ENCODE measurements at places on chromosomes 12 and 14.

GRCh38 chr12:91139286-91139685 lies 28.0 kb upstream of the LUM start:
- no peak for DNase-seq

DNA sequence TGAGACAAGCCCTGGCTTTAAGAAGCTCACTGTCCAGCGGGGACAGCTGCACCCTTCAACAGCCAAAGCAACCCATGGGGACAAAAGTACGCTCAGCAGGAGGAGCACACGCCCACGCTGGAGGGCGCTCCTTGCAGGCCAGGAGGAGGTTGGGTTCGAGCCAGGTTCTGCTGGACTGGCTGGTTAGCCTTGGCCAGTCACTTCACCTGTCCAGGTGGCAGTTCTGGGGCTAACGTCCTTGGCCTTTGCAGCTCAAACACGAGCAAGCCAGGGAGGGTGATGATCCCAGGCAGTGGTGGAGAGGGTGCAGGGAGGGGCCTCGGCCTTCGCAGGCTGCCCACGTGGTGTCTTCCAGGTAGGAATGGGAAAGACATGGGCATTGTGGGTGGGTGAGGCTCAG lies 13.1 kb downstream of the CHGA start:
- DNase-seq = no peak

GRCh38 chr14:61632807-61633206 lies 62.5 kb upstream of the HIF1A start:
- DNase-seq = no peak

DNA sequence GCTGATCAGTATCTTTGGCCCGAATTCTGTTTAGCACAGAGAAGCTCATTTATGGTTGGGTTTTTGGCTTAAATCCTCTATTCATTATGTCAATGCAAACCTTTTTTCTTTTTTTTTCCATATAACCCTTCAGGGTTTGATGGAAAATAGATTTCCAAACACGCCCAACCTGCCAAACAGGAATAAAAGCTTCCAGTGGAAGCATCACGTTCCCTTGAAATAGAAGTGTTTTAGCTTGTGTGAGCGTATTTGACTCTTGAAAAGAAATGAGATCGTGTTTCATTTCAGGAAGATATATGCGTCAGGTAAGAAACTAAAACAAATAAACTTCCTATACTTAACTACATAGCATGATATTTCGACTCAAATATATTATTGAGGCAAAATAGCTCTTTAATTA lies at the start of gene PIK3C2G:
Gene PIK3C2G, plus strand, starts transcription at position 246 of the 400 bp plus-strand sequence. CDS start 20,564 bp downstream, outside the sequence.
- DNase-seq = no peak

GRCh38 chr12:56437430-56438176 lies 11.6 kb downstream of the TIMELESS start:
- DNase-seq = no peak

GRCh38 chr12:128767518-128767917 lies 56.2 kb downstream of the SLC15A4 start:
- DNase-seq = no peak

GRCh38 chr12:6763380-6763779 lies 2.8 kb upstream of the PTMS start:
- DNase-seq = no peak

GRCh38 chr14:104932676-104933631 lies 8.3 kb downstream of the PLD4 start:
- no peak for DNase-seq

DNA sequence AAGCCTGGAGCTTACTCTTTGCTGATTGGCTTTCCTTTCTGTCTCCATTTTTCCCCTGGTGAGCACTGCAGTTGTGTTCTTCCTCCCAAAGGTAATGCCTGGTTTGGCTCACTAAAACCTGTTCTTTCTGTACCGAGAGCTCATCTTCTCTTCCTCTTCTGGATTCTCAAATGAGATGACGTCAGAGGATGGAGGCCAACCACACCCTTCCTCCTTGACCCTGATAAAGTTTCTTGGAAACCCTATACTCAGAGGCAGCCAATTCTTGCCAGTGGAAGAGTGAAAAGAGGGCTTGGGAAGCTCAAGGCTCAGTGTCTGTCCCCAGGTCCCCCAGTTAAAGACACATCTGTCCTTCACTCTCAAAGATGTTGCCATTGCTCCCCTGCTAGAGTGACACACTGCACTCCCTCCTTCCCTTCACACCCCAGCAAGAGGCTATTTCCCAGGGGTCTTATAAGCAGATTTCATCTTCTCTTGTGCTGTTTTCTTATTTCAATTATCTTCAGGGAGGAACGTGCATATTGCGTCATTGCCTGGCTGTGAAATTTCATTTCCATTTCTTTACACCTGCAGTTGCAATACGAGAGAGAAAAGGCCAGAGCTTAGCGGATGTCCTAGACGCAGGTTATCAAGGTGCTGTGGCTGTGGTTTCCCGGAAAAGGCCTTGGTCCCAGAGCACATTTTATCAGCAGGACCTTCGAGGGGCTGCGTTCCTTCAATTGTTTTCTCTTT lies 27.3 kb downstream of the NTF3 start:
- DNase-seq = no peak

- DNase-seq = no peak
Observed at GRCh38 chr14:50978888-50979287, 34.6 kb upstream of the PYGL start.

- no peak for DNase-seq
Observed at GRCh38 chr12:100675432-100675831, 101.9 kb downstream of the GAS2L3 start.

GRCh38 chr12:64633011-64633939 lies 23.0 kb downstream of the RASSF3 start:
- no peak for DNase-seq

GRCh38 chr12:114499338-114499737 lies 93.4 kb upstream of the TBX5 start:
- DNase-seq = no peak

DNA sequence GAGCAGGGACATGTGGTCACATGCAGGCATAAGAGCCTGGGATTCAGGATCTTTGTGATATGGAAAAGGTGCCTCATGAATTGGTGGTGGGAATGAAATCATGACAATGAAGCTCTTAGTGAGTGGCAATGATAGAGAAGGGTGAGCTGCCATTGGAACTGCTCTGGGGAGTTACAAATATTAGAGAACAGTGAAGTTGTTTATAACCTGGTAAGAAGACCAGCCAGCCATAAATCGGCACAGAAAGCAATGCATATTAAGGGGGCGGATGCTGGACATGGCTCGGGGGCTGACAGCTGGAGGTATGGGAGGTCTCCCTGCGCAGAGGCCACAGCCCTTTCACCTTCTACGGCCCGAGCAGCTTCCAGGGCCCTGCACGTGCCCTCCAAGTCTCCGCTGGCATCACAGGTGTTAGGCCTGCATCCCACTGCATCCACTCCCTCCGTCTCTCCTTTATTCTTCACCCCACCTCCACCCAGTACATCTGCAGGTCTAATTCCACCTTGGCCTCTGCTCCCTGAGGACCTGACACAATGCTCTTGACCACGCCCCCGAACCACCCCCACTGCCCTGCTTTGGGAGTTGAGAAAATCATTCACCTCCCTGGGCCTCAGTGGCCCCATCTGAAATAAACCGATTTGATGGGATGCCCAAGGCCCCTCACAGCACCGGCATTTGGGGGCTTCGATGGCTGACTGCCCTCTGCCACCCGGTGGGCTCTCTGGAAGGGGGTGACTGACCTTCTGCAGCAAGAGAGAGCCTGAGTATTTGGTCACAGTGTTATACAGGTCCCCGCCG lies 4.1 kb downstream of the CACNA2D4 start:
- no peak for DNase-seq

- no peak for DNase-seq
Observed at GRCh38 chr14:20512177-20512905, 7.0 kb downstream of the RNASE10 start.

DNA sequence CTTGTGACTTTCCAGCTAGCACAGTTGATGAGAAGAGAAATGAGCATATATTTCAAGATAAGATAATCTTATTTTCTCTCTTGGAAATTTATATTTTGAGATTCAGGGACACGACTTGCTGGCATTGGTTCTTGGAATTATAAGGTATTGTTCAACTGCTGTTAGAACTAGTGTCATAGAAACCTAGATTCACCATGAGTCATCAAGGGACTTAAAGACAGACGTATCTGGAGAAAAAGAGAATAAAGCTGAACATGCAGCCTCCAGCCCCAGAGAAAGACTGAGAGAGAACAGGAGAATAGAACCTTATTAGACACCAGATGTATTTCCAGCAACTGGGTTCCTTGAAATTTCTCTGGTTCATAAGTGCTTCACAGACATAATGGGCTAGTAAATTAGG lies 194.4 kb upstream of the PPFIA2 start:
- DNase-seq = no peak

DNA sequence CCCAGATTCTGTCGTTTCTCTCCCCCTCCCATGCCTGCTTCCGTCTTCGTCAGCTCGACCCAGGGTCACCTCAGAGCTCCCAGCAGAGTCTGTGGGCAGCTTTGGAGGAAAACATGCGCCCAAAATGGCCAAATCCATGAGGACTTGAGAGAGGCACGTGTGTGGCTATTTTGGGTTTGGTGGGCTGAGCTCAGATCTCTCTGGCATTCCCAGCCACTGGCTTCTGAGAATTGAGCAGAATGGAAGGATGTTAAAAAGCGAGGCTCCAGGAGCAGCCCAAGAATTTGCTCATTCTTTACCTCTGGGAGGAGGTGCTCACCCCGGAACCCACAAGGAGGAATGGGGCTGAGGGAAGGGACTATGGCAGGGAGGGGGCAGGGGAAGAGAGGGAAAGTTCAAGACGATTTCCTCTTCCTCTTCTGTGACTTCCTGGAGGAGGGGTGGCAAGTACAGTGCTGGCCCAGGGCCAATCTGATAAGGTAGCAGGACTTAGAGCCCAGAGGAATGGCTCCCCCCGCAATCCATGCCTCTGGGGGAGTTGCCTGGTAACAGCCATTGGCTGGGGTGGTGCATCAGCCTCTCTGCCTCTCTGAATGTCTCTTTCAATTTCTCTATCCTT lies 20.1 kb downstream of the TSPAN9 start:
- DNase-seq = no peak

DNA sequence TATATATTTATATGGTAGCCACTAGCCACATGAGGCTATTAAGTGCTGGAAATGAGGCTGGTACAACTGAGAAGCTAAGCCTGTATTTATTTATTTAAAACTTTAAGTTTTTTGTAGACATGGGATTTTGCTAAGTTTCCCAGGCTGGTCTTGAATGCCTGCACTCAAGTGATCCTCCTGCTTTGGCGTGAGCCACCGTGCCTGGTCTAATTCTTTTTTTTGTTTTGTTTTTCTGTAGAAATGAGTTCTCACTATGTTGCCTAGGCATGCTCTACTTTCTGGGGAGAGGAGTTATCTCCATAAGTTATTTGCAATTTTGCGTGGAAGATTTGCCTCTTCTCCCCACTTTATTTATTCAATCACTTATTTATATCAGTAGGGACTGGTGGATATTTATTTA lies 4.8 kb upstream of the SNRNP35 start:
- no peak for DNase-seq

DNA sequence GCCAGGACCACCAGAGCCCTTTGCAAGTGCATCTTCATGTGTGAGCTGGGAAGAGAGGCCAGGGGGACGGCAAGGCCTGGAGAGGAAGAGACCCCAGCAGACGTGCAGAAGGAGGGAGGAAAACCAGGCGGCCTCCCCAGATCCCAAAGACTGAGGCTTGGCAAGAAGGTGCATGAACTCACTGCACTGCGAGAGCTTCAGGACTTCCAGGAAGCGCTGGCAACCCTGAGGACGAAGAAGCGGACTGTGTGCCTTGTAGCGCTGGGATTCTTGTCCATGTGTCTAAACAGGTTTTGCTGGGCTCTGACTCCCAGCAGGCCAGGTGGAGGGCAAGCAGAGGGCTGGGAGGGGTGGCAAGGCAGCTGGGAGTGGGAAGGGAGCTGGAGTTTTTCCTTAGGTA lies 939 bp downstream of the TGFB3 start:
- no peak for DNase-seq

GRCh38 chr14:33406766-33407165 lies 468.1 kb downstream of the NPAS3 start:
- DNase-seq = no peak

- no peak for DNase-seq
Observed at GRCh38 chr14:51228391-51228790, 11.7 kb upstream of the TMX1 start.

- no peak for DNase-seq
Observed at GRCh38 chr14:72863216-72864006, 30.5 kb downstream of the DPF3 start.

DNA sequence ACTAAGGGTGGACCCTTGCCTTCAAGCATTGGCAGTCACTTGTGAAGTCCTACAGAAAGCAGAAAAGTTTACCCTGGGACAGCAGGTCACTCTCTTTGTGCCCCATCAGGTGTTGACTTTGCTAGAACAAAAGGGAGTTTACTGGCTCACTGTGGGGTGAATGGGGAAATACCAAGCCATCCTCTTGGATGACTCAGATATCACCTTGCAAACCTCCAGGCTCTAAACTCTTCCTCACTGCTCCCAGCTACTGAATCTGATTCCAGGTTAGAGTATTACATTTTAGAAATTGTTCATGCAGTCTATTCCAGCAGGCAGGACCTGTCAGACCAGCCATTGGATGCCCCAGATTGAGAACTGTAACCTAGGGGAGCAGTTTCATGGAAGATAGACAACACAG lies 7.3 kb upstream of the EDDM3B start:
- DNase-seq = no peak

DNA sequence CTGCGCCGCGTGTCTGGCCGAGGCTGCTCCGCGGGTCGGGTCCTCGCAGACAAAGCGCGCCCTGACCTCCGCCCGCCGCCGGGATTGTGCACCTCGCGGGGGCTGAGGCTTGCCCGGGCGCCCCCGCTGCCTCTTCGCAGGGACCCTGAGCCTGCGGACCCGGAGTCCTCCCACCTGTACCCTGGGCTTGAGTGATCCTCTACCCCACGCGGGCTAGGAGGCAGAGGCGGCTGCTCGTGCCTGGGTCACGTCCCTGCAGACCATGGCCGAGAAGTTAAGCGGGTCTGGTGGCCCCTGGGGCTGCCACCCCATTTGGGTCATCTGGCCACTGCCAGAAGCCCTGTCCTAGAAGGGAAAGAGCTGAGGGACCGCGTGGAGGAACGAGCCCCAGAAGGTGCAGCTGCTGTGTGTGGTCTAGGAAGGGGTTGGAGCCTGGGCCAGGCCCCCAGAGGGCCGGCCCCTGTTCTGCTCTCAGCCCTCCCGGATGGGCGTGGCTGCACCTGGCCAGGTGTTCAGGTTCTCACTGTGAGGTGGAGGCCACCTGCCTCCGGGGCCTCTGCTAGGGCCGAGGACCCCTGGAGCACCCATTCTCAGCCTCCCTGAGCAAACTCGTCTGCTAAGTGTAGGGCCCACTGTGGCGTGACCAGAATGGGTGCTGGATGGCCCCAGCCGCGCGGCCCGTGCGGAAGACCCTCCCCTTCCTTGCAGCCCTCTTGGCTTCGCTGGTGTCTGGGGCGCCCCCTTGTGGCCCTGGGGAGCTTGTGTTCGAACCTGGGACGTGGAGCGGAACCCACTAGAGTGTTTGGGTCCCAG lies 49.6 kb downstream of the LRCOL1 start:
- no peak for DNase-seq

DNA sequence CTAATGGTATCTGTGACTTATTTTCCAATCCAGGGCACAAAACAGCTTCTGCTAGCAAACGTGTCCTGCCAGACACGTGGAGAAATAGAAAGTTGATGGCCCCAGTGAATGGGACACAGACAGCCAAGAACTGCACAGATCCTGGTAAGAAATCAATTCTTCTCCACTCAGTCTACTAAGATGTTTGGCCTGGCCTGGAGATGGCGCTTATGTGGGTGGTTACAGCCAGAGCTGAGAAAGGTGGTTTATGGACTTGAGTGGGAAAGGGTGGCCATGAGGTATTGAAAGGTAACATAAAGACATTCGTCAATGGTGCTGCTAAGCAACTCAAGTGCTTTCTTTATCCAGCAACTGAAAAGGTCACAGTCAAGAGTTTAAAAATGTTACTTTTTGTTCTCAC lies 2.9 kb downstream of the SLC24A4 start:
- DNase-seq = no peak

Measured in cortex of kidney (tissue), 1 donor.